Frontal cortex (tissue), 4 donors: ENCODE measurements at places on chromosomes 3 and 15. TPM values are rescaled to one million over a fixed set of nuclear protein-coding genes. Genes with fewer than 3 reads are reported as not detected.

The P4HTM gene
- 53.8 TPM for total RNA-seq

The C3orf85 gene
- total RNA-seq: not detected

The GPR149 gene
- total RNA-seq: 7.7 TPM

The GXYLT2 gene
- 2.4 TPM for total RNA-seq

The MTMR10 gene
- 6.1 TPM for total RNA-seq

The PIK3CB gene
- total RNA-seq: 28.9 TPM

The RFT1 gene
- total RNA-seq: 6.1 TPM

The CCR9 gene
- total RNA-seq: 0.41 TPM

The GATA2 gene
- 0.41 TPM for total RNA-seq

The CD86 gene
- 1.2 TPM for total RNA-seq

The C3orf52 gene
- total RNA-seq: 0.41 TPM

The GOLGA6B gene
- not detected for total RNA-seq

The ZNF385D gene
- 17.5 TPM for total RNA-seq

The GNAT1 gene
- total RNA-seq: not detected

The CTSH gene
- total RNA-seq: 4.9 TPM
